ENCODE measurements at places on chromosomes 2 and 18. TPM values are rescaled to one million over a fixed set of nuclear protein-coding genes. Genes with fewer than 3 reads are reported as not detected.

DNA sequence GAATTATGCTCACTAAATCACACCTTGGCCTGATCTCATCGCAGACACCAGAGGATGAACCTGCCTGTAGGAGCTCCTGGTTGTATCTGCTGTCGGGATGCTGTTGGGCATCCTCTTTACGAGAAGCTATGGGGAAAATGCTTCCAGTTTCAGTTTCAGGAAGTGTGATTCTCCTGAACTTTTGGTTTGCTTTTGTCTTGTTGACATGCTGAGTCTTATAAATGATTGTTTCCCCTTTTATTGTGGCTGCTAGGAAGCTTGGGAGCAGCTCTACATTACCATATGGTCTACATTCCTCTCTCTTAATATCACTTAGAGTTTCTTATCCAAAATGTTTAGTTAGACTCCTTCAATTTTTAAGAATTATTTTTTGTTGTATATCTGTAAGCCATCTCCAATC lies 227.5 kb downstream of the MTX2 start:
- H3K27me3 ChIP-seq = no peaks in the 10 kb centered on the region
- peaks cover 3% of the 10 kb centered on the region for H3K4me1 ChIP-seq
- no peaks in the 10 kb centered on the region for H3K36me3 ChIP-seq

Gene EMX1
- total RNA-seq = not detected

Gene ZBTB7C
- 18.2 TPM for total RNA-seq

GRCh38 chr2:20669562-20670314 lies 2.8 kb downstream of the GDF7 start:
- H3K27me3 ChIP-seq = no peaks in the 10 kb centered on the region
- H3K27ac ChIP-seq = no peak overlapping the region
- H3K36me3 ChIP-seq = no peaks in the 10 kb centered on the region
- no peaks in the 10 kb centered on the region for H3K4me1 ChIP-seq

Gene RBM43
- total RNA-seq = 3.7 TPM

DNA sequence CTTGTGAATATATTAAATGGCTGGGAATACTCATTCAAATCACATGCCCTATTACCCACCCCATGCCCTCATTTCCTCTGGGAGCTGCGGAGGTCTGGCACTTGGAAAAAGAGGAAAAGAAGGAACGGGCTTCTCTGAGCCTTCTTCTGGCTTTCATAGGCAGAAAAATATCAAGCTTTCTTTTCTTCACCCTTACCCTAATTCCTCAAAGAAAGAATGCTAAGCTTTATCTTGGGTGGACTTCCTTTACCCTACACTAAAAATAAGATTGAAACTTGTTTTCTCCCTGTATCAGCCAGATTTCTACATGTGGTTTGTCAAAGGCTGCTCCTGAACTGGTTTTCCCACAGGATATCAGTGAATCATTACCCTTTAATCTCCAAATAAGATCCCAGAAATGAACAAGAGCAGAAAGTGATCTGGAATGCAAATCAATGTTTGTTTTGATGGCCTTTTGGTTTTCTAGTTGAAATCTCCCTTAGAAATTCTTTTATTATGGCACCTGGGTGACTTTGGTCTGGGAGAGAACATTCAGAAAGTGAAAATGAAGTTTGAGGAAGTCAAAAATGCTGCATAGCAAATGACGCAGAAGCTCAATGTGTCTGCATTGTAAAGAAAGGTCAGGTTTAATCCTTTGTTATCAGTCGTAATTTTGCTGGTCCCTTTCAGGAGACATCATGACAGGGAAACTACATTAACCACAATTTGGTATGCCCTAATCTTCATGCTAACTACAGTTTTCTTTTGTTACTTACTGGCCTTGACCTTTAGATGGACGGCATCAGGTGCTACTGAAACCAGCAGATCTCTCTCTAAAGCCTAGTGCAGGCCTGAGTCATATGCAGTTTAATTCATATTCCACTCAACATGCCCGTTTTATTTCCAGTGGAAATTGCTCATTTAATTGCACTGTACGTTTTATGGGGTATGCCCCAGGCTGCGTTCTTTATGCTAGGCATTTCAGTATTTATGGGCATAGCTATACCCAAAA lies 46.6 kb upstream of the HNRNPA3 start:
- peaks cover 5% of the 10 kb centered on the region for H3K4me1 ChIP-seq
- H3K27ac ChIP-seq = peak overlapping the region; percentile 83
- no peaks in the 10 kb centered on the region for H3K36me3 ChIP-seq
- no peak overlapping the region for H3K4me3 ChIP-seq
- no peaks in the 10 kb centered on the region for H3K27me3 ChIP-seq

Gene REEP1
- total RNA-seq = 36.3 TPM

DNA sequence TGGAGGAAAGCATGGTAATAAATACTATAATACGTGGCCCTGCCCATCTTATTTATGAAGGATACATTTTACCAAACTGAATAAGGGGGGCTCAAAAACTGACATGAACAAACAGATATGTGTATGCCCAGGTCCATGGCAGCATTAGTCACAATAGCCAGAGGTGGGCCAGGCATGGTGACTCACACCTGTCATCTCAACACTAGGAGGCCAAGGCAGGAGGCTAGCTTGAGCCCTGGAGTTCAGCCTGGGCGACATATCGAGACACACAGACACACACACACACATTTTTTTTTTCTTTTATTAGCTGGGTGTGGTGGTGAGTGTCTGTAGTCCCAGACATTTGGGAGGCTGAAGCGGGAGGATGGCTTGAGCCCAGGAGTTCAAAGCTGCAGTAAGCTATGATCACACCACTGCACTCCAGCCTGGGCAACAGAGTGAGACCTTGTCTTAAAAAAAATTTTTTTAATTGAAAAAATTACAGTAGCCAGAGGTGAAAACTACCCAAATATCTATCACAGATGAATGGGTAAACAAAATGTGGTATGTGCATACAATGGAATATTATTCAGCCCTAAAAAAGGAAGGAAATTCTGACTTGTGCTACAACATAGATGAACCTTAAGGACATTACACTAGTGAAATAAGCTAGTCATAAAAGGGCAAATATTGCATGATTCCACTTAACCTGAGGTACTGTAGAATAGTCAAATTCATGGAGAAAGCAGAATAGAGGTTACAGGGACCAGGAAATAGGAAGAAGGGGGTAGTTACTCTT lies 8.0 kb downstream of the ATP8B1 start:
- no peaks in the 10 kb centered on the region for H3K36me3 ChIP-seq
- no peak for DNase-seq
- no peak overlapping the region for H3K4me3 ChIP-seq
- no peaks in the 10 kb centered on the region for H3K27me3 ChIP-seq
- H3K4me1 ChIP-seq = peaks cover 9% of the 10 kb centered on the region

GRCh38 chr2:9873337-9873736 lies 30.1 kb downstream of the TAF1B start:
- peaks cover 4% of the 10 kb centered on the region for H3K36me3 ChIP-seq
- H3K27me3 ChIP-seq = no peaks in the 10 kb centered on the region
- no peaks in the 10 kb centered on the region for H3K4me1 ChIP-seq
- H3K4me3 ChIP-seq = no peak overlapping the region
- DNase-seq = no peak

GRCh38 chr2:138433995-138434951 lies 67.3 kb upstream of the SPOPL start:
- no peak overlapping the region for H3K27ac ChIP-seq
- H3K36me3 ChIP-seq = no peaks in the 10 kb centered on the region
- DNase-seq = no peak
- H3K4me3 ChIP-seq = no peak overlapping the region

Gene MSH6
- 38.3 TPM for total RNA-seq

GRCh38 chr2:119064567-119064966 lies 94.0 kb downstream of the C1QL2 start:
- H3K27ac ChIP-seq = no peak overlapping the region
- no peaks in the 10 kb centered on the region for H3K27me3 ChIP-seq
- H3K4me1 ChIP-seq = no peaks in the 10 kb centered on the region
- DNase-seq = no peak

Gene INHBB
- 21.9 TPM for total RNA-seq

GRCh38 chr2:222960126-222960525 lies 91.9 kb upstream of the KCNE4 start:
- no peak overlapping the region for H3K4me3 ChIP-seq
- no peaks in the 10 kb centered on the region for H3K27me3 ChIP-seq
- H3K4me1 ChIP-seq = no peaks in the 10 kb centered on the region
- no peak for DNase-seq
- H3K27ac ChIP-seq = no peak overlapping the region

DNA sequence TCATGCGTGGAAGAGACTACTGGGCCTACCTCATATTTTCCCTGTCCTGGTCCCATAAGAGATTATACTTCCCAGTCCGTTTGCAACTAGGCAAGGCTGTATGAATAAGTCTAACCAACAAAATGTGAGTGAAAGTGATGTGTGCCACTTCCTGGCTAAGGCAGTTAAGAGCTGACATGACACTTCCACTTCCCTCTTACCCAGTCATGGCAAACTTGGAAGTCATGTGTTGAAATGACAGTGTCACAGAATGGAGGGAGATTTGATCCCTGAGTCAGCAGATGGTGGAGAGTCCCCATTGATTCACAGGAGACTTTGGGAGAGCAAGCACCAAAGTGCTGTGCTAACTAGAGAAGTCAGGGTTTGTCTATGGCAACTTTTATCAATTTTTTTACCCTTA lies 36.4 kb downstream of the TACR1 start:
- DNase-seq = no peak
- no peaks in the 10 kb centered on the region for H3K4me1 ChIP-seq
- no peak overlapping the region for H3K4me3 ChIP-seq
- no peaks in the 10 kb centered on the region for H3K27me3 ChIP-seq
- H3K27ac ChIP-seq = no peak overlapping the region
- H3K36me3 ChIP-seq = no peaks in the 10 kb centered on the region

DNA sequence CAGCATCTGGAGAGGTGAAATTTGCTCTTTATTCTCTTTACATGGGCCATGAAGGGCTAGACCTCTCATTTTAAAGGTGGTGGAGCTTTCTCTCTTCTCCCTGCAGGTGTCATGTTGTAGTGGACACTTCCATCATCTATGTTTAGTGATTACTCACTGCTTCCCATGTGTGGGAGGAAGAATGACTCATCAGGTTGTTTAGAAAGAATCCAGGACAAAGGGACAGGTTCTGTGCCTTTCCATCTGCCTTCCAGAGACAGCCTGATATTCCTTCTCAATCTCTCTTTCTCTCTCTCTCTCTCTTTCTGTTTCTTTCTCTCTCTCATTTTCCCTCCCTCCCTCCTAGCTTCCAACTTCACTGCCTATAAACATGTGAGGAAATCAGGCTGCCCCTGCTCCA lies 38.7 kb downstream of the SCG2 start:
- H3K36me3 ChIP-seq = no peaks in the 10 kb centered on the region
- DNase-seq = no peak
- no peak overlapping the region for H3K27ac ChIP-seq
- no peaks in the 10 kb centered on the region for H3K27me3 ChIP-seq
- H3K4me1 ChIP-seq = no peaks in the 10 kb centered on the region

DNA sequence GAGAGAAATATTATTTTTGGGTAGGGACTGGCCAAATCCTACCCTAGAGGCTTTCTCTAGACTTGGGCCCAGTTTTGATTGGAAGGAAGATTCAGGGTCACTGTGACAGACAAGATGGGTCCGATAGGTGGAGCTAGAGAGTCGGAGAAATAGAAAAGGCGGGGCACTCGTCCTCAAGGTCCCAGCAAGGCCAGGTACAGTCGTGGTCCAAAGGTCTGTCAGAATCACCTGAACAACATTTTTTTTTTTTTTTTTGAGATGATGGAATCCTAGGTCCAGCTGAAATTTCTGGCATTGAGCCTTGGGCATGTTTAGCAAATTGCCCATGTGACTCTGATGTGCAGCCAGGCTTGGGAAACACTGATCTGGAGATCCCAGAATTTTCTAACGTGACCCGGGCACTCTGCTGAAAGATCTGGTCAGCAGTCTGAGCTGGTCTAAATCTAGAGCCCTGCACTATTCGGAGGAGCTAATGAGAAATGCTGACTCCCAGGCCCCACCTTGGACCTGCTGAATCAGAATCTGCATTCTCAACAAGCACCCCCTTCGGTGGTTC lies 23.0 kb upstream of the NTSR2 start:
- peaks cover 7% of the 10 kb centered on the region for H3K4me1 ChIP-seq
- no peak overlapping the region for H3K27ac ChIP-seq
- H3K36me3 ChIP-seq = no peaks in the 10 kb centered on the region
- H3K4me3 ChIP-seq = no peak overlapping the region
- H3K27me3 ChIP-seq = no peaks in the 10 kb centered on the region

DNA sequence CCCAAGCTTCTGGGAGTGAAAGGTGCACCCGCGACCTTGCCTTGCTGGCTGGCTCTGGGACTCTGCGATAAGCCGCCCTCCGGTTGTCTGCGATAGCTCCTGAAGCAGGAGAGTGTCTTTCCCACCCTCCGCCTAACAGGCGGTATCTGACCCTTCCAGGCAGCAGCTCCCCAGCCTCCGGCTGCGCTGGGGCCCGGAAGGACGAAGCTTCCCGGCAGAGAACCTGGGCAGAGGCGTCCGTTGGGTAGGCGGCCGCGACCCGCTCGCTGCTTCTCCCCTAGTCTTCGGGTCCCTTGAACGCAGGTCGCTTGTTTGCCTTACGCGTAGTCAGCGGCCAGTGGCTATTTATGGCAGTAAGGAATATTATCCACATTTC lies 446 bp upstream of the RHBDD1 start:
- no peak overlapping the region for H3K4me3 ChIP-seq
- no peaks in the 10 kb centered on the region for H3K27me3 ChIP-seq
- peaks cover 5% of the 10 kb centered on the region for H3K4me1 ChIP-seq
- no peak overlapping the region for H3K27ac ChIP-seq
- H3K36me3 ChIP-seq = no peaks in the 10 kb centered on the region
- DNase-seq = peak; percentile 77

- no peak for DNase-seq
- no peak overlapping the region for H3K27ac ChIP-seq
- H3K4me1 ChIP-seq = no peaks in the 10 kb centered on the region
- no peaks in the 10 kb centered on the region for H3K36me3 ChIP-seq
- no peak overlapping the region for H3K4me3 ChIP-seq
Measured at GRCh38 chr18:65326805-65327204, 424.0 kb upstream of the CDH7 start.
